Aorta (tissue), 5 donors: ENCODE measurements at places on chromosomes 12 and 14. TPM values are rescaled to one million over a fixed set of nuclear protein-coding genes. Genes with fewer than 3 reads are reported as not detected.

ACTR6 gene
- total RNA-seq, result 23.9 TPM

KLRC1 gene
- total RNA-seq, result 1.0 TPM

SRSF9 gene
- total RNA-seq, result 96.6 TPM

RNASE7 gene
- not detected for total RNA-seq

TAC3 gene
- not detected for total RNA-seq

EMP1 gene
- total RNA-seq, result 594 TPM

FAM222A gene
- total RNA-seq, result 0.48 TPM

KLHL33 gene
- 0.39 TPM for total RNA-seq

RASAL1 gene
- total RNA-seq, result not detected

- peak; percentile 38 for DNase-seq
These were observed 771 bp upstream of the AVPR1A start for GRCh38 chr12:63151623-63152320.

GRCh38 chr12:120921637-120922036 lies 17.5 kb upstream of the SPPL3 start:
- no peak for DNase-seq

DNA sequence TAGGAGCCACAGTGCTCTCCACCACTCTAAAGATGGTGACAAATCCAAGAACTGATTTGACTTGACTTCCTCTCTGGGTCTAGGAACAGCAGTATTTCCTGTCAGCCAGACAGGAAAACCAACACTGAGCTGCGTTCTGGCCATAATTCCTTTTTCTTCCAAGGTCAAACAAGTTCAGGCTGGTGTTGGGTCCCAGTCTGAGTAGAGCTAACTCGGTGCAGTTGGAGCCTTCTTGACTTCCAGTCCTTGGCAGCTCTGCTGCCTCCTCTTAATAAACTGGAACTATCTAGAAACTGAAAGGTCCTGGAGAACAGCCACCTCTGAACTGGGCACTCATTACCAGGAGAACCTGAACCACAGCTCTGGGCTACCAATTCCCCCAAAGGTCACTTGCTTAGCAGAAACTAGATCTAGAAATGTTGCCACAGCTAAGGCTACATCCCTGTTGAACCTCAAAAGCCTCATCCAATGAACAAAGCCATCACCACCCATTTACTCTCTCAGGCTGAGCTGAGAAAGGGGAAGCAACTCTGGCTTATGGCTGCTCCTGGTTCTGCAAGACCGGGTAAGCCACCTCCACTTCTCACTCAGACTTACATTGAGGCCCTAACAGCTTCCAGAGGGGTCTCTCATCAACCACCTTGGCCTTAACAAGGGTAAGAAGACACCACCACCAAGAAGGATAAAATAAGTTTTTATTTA lies 27.7 kb downstream of the MAX start:
- no peak for DNase-seq

DNA sequence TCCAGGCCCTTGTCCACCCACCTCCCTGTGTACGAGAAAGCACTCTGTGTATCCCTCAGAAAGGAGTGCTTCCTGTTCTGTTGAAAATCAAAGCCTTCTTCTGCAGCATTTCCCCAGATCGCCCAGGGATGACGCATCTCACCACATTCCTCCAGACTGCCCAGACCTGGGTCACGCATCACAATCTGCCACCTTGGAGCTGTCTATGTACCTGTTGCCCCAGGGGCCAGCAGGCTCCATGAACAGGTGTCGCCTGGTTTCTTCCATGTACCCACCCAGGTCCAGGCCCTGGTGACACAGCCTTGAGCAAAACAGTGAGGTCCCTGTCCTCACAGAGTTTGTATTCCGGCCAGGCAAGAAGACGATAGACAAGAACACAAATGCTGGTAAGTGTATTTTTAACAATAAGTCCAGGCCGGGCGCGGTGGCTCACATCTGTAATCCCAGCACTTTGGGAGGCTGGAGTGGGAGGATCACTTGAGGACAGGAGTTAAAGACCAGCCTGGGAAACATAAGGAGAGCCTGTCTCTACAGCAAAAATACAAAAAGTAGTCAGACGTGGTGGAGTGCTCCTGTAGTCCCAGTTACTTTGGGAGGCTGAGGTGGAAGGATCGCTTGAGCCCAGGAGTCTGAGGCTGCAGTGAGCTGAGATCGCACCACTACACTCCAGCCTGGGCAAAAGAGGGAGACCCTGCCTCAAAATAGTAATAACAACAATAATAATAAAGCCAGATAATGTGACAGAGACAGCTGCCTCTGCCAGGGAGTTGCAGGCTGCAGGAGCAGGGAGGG lies 6.8 kb upstream of the PPP1R13B start:
- no peak for DNase-seq

DNA sequence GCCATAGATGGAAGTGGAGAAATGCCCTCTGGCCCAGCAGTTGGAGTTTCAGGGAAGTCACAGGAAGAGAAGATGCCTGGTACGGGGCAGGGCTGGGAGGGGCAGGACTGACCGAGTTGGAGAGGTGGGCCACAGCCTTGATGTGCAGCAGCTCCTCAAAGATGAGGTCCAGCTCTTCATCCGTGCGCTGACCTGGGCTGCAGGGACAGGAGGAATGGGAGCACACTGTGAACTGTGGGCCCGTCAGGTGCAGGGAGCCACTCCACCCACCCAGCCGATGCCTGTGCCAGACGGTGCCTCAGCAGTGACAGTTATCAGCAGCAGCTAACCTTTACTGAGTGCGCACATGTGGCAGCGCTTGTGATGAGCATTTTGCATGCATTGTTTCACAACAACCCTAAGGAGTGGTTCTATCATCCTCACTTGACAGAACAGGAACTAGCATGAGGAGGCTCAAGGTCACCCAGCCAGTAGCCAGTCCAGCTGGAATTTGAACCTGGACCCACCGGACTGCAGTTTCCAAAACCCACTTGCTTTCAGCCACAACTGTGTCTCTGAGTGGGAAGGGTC lies 8.4 kb downstream of the RAPGEF3 start:
- no peak for DNase-seq

DNA sequence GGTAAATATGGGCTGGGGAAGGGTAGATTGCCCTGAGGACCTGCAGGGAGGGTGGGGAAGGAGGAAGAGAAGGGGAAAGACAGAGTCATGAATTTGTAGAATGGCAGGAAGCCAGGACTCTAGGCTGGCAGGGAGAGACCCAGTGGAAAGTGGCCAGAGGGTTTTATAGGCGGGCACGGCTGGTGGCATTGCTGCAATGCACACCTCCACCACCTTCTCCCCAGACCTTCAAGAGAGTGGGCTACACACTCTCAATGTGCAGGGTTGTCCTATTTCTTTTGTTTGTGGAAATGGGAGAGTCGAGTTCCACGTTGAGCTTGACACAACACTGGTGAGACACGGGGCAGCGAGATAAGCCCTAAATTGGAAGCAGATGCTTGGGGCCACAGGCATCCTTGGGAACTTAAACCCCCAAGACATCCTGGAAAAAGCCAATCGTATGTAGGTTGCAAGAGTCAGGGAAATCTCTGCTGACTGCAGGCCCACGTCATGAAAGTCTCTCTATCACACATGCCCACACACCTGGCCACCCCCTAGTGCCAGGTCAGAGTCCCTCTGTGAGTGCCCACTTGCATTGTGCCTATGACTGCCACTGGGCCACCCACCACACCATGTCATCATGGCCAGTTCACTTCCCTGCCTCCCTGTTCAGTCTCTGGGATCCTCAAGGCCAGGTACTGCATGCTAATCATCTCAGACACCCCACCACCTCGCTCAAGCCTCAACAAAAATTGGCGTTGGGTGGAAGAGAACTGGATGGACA lies 38.0 kb upstream of the BDKRB2 start:
- no peak for DNase-seq

GRCh38 chr12:109757671-109758265 lies 44.1 kb downstream of the FAM222A start:
- DNase-seq, result peak; percentile 19

- no peak for DNase-seq
These were observed 76.8 kb downstream of the ATXN7L3B start for GRCh38 chr12:74614426-74614825.

- DNase-seq, result no peak
These were observed 59.5 kb upstream of the IGF1 start for GRCh38 chr12:102539651-102540553.

GRCh38 chr12:32025906-32026305 lies 66.7 kb downstream of the RESF1 start:
- DNase-seq, result no peak

DNA sequence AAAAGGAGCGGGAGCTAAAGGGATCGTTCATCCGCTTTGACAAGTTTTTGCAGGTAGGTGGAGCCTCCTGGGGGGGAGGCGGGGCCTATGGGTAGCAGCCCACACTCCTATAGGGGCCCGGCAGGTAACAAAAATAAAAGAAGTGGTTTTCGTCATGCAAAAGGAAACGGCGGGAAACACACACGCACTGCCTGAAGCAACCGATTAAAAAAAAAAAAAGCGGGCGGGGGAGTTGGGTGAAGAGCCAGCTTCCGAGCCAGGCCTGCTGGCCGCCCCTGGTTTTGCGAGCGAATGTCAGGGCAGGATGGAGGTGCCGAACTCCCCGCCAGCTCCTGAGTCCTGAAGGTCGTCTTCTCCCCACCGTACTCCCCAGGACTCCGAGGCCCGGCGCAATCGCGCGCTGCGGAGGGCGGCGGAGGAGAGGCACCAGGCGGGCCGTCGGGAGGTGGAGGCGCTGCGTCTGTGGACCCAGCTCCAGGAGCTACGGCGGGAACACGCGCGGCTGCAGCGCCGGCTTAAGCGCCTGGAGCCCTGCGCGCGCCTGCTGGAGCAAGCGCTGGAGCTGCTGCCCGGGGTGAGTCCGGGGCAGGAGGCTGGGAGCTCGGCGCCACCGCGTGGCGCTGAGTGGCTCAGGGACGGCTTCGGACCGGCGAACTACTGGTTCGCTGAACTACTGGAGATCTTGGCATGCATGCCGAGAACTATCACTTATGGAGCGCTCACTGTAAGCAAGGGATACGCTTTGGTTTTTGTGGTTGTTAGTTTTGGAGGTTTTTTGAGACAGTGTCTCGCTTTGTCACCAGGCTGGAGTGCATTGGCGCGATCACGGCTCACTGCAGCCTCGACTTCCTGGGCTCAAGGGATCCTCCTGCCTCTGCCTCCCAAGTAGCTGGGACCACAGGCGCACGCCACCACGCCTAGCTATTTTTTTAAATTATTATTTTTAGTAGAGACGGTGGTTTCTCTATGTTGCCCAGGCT lies 3.6 kb downstream of the CFAP73 start:
- DNase-seq, result peak; percentile 85

- no peak for DNase-seq
These were observed 126.9 kb downstream of the PAPOLA start for GRCh38 chr14:96629082-96629481.

GRCh38 chr12:3302401-3303041 lies 188.5 kb upstream of the PRMT8 start:
- DNase-seq, result no peak
